CD4-positive, alpha-beta T cell treated with Interleukin-21 for 1 hour (primary cell): ENCODE measurements at places on chromosomes 5 and 9.

DNA sequence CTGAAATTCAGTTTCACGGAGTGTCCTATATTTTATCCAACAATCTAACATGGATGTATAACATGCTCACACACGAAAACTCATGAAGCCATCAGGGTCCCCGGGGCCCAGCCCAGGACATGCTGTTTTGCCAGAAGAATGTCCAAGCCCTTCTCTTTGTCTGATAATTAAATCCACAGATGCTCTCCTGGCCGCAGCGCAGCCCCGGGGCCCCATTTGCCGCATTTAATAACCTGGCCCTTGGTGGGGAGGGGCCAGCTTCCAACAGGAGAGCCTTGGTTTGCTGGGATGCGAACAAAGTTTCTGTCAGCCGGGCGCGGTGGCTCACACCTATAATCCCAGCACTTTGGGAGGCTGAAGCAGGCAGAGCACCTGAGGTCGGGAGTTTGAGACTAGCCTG, 30.0 kb downstream of the PLPP7 start:
- DNase-seq, result no peak

- DNase-seq, result no peak
These were observed 62.9 kb downstream of the FBXO38 start for GRCh38 chr5:148446611-148447010.

GRCh38 chr5:150295741-150296486, 6.3 kb upstream of the CAMK2A start:
- DNase-seq, result no peak

- DNase-seq, result no peak
These were observed 424.5 kb downstream of the DMAC1 start for GRCh38 chr9:7375013-7375511.

DNA sequence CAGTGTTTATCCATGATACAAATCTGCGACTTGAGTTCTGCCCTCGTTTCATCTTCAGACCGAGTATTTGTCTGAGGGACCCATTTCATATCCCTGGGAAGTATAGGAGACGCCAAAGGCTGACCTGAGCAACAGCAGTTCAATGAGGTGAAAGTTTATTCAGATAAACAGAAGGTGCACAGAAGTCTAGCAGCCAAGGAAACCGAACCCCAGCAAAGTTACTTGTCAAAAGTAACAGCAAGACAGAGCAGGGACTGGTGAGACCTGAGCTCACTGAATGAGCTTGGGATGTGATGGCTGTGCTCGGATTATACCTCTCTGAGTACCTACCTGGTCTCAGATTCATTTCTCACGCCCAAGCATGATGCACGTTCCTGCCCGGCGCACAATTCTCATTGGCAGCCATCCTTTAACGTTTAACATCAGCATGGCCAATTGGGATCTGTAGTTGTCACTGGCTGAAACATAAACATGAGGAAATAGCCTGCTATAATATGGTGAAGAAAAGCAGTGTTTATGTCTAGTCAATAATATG, 599 bp downstream of the LYRM7 start:
- peak; percentile 19 for DNase-seq

- no peak for DNase-seq
These were observed 403.0 kb downstream of the HINT1 start for GRCh38 chr5:130762031-130762430.

- DNase-seq, result no peak
These were observed 63.1 kb downstream of the PPARGC1B start for GRCh38 chr5:149793256-149793550.

- no peak for DNase-seq
These were observed at the start of gene GPR21 for GRCh38 chr9:123033352-123033751. Gene GPR21, plus strand, starts transcription at chr9:123033667. Its CDS starts 900 bp downstream, at chr9:123034567.

DNA sequence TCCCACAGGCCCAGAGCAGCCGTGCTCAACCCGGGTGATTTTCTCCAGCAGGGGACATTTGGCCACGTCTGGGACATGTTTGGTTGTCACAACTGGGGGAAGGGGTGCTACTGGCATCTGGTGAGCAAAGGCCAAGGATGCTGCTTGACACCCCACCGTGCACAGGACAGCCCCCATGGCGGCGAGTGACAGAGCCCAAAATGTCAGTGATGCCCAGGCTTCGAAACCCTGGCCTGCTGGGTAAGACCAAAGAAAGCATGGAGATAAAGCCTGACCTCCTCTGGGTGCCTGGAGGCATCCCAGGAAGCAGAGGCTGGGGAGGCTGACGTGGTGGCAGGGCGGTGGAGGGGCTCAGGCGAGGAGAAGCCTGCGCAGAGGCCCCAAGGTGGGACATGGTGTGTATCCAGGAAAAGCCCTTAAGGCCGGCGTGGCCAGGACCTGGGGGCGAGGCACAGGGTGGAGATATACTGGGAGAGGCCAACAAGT, 66.4 kb downstream of the ZNF354C start:
- no peak for DNase-seq

DNA sequence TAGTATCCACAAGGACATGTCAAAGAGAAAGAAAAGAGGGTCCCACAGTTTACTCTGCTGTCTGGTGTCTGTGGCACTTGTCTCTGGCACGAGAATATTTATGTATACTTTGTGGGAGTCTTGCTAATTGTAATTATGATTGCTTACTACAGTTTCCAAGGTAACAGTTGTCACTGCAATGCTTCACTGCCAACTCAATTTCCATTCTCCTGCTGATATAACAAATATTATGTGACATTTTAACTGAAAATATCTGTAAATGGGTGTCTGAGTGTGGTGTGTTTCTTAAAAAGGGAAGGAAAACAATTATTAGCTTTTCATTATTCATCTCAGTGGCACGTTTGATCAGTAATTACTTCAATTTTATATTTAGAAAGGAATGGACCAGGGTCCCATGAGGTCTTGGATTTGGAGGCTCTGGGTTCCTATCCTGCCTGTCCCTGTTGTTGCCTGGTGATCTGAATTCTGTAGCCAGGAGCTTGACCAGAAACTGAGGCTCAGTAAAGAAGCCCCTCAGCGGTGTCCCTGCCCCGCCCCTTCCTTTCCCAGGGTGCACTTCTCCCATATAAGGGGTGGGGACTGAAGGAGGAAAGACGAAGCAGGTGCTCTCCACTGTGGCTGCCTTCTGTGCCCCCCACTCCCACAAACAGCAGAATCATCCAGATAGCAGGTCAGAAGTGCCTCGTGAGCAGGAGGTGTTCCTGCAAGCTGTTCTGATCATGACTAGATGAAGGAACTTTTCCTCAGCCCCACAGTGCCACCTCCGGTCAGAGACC, 137.3 kb upstream of the KIF2A start:
- DNase-seq, result no peak

GRCh38 chr5:169871826-169872490, 108.3 kb downstream of the INSYN2B start:
- DNase-seq, result no peak

DNA sequence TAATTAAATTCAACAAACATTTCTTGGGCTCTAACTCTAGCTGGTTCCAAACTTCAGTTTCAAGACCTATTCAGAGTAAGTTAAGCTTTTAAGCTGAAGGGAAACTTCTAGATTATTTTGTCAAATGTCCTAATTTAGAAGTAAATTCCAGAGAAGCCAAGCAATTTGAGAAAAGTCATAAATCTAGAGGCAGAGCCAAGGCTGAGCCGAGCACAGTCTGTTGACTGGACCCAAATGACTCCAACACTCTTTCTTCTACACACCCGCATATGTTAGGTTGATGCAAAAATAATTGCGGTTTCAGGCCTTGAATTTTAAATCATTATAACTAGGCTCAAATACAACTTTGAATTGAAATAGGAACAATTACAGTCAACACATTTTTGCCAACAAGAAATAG, 319.7 kb downstream of the NFIB start:
- no peak for DNase-seq

- no peak for DNase-seq
These were observed 105.6 kb downstream of the ARSB start for GRCh38 chr5:78879516-78879915.

DNA sequence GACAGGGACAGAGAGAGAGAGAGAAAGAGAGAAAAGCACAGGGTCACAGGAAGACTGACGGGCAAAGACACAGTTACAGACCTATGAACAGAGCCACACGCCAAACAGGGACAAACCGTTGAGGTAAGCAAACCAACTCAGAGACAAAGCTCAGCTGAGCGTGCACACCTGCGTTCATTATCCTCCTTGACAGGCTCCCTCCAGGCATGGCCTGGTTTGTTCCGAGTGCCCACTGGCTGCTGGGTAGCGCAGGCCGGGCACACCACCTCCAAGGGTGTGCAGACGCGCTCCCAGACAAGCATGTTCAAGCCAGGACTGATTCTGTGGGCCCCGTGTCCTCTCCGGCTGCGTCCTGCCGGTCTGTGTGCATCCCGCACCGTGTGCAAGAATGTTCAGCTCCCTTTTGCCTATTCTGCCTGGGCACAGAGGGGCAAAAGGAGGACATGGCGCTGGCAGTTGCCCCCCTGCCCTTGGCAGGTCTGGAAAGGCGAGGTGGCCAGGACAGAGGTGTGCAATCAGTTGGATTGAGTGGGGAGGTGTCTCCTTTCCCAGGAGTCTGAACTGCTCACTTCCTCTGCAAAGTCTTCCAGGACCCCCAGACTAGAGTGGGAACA, 467 bp upstream of the SMIM32 start:
- DNase-seq, result no peak

- DNase-seq, result no peak
These were observed 200.9 kb downstream of the AUH start for GRCh38 chr9:91160599-91161464.

GRCh38 chr5:138463419-138464007, 1.8 kb upstream of the EGR1 start:
- DNase-seq, result no peak

DNA sequence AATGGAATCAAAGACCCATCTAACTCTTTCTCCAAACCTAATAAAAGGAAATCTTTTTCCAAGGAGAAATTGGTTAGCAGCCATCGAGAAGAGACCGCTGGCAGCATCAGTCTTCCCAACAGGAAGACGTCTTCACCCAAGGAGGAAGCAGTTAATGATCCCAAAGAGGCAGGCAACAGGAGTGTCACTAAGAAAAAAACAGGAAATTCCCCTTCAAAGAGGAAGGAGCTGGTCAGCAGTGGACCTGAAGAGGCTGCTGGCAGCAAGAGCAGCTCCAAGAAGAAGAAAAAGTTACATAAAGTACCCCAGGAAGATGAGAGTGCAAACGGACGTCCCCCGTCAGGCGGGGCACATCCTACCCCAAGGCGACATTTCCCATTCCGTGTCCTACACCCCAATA, 143.7 kb downstream of the ELAVL2 start:
- DNase-seq, result no peak

GRCh38 chr5:94849821-94850736, 231.6 kb downstream of the SLF1 start:
- peak; percentile 62 for DNase-seq

DNA sequence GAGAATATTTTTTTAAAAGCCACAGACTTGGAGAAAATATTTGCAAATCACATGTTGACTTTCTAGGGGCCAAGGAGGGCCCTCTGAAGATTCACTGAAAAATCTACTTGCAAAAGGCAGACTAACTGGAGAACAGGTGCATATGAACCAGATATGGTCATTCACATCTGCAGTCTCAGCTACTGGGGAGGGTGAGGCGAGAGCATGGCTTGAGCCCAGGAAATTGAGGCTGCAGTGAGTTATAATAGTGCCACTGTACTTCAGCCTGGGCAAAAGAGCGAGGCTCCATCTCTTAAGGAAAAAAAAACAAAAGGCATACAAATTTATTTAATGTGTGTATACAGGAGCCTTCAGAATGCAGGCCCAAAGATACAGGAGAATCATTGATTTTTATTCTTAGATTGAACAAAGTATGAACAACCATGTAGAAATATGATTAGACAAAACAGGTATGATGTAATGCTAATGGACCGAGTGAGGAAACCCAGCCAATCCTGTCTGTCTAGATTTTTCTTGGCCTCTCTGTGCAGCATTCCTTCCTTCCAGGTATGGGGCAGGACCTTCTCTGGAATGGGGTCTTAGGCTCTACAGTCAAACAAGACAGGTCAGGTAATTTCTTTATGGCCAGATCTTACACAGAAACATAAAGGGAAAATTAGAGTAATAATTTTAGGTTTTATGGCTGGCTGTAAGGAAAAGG, 15.3 kb upstream of the SLC27A6 start:
- DNase-seq, result no peak

GRCh38 chr9:91567642-91568274, 144.1 kb upstream of the NFIL3 start:
- DNase-seq, result no peak

- no peak for DNase-seq
These were observed 51.2 kb downstream of the SGCD start for GRCh38 chr5:156378159-156378558.

DNA sequence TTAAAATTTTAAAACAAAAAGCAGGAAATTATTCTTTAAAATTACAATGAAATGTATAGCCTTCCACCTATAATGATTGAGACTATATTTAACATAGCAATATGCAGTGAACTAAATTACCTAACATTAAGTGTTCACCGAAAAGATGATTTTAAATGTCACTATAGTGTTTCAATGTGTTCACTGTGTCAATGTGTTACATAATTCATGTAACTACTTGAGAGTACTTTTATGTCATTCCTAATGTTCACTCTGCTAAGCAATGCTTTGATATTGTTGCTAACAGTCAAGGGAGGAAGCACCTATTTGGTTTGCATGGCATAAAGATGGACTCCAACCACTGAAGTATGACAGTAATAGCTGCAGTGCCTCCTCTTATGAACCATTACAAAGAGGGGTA, 629.8 kb upstream of the C9orf72 start:
- no peak for DNase-seq

DNA sequence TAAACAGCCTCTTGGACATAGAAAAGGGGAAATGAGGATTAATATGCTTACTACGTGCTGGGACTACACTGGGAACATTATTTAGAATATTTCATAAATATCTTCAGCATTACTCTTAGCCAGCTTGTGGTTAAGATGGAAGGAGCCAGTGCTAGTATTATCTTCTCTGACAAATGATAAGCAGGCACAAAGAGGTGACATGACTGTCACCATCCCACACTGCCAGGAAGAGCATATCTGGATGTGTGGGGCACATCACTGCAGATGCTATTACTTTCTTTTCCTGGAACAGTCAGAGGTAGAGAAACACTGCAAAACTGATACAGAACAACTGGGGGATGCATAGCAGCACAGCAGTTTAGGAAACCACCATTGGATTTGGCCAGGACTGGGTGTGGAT, 281.0 kb upstream of the TNC start:
- no peak for DNase-seq

DNA sequence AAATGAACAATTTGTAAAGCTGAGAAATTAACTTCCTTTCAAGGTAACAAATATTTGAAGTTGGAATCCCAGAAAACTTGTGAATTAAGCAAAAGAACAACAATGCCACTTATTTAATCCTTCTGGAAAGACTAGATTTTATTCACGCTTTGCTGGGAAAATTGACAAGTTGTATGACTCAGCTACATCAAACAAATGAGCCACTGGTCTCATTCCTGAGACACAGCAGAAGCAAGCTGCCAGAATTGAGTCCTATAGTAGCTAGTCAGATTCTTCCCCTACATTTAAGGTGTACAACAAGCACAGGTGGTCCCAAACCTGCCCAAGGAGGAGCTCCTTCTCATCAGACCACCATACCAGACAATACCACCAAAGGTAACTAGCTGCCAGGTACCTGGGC, 280.7 kb downstream of the SPOCK1 start:
- DNase-seq, result no peak

GRCh38 chr9:32351845-32352244, 32.6 kb upstream of the ACO1 start:
- no peak for DNase-seq

GRCh38 chr5:116673453-116673852, 98.8 kb upstream of the SEMA6A start:
- DNase-seq, result no peak
